GM10248 (cell line): ENCODE measurements at places on chromosomes 4 and X.

GRCh38 chr4:82017680-82018079 lies 356.1 kb downstream of the HNRNPD start:
- DNase-seq = peak; percentile 26

DNA sequence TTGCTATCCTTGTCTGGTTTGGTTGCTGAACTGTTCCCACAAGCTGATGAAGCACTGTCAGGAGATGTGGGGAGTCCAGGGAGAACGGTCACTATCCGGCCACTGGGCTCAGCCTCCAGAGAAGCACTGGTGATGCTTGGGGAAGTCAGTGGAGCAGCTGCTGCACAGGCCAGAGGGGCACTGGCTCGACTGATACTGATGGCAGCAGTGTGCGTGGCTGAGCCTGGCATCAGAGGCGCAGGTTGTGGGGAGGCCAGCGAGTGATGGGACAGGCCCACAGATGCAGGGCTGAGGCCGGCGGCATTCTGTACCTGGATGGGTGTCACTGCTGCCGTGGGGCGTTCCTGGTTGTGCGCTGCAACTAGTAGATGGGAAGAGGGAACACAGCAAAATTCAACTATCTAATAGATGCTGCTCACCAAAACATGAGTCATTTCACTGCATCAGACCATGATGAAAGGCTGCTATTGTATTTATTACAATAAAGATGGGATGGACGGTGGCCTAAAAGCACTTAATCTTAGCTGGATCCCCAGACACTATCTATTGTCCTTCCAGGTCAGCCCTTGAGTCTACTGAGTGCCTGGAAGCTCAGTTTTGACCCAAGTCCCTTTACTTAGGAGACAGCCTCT lies 106.3 kb upstream of the CBR4 start:
- no peak for DNase-seq

GRCh38 chr4:164221631-164222030 lies 532.3 kb upstream of the SMIM31 start:
- no peak for DNase-seq

- DNase-seq = no peak
Observed at GRCh38 chr4:76022677-76023076, 620 bp downstream of the CXCL10 start.

GRCh38 chr4:47526281-47526680 lies 41.2 kb downstream of the ATP10D start:
- DNase-seq = no peak

DNA sequence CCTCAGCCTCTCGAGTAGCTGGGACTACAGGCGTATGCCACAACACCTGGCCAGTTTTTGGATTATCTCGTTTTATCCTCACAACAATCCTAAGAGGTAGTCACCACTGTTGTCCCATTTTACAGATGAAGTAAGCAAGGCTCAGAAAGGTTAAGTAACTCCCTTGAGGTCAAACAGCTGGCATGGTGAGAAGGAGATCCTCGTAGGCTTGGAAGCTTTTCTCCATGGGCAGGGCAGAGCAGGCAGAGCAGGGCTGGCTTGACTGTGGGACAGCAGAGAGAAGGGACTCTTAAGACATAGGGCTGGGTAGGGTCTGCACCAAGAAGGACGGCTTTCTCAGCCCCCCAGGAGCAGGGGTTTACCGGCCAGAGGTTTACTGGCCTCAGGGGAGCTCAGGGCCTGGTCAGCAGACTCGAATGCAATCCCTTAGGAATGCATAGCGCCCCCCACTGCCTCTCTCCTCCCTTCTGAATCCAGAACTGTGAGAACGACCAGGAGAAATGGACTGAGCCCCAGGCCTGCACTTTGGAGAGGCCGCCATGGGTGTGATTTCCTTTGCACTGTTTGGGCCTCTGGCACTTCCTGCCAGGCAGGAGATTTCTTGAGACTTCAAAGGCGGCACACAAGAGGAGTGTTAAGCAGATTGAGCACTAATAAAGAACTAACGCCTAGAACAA lies 14.0 kb upstream of the CDKN2AIP start:
- no peak for DNase-seq

- DNase-seq = peak; percentile 4
Observed at GRCh38 chrX:67555578-67556203, 11.9 kb downstream of the AR start.

GRCh38 chrX:17563515-17563914 lies 173.8 kb upstream of the SCML1 start:
- DNase-seq = no peak

DNA sequence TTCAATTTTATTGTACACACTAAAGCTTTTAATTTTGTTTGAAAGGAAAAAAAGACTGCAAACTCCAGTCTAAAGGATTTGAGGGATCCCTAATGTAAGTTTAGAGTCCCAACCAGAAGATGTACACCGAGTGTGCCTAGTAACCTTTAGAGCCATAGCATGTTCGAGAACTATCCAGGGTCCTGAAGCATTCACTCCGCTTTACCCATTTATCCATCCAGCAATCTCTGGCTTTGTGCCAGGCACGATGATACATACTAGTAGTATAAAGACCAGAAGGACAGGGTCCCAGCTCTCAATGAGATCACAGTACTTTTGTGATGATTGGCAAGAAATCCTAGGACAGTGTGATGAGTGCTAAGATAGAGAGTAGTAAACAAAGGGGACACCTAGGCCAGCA lies 168.7 kb downstream of the STK32B start:
- no peak for DNase-seq

- no peak for DNase-seq
Observed at GRCh38 chrX:31376408-31377022, 304.7 kb upstream of the FTHL17 start.

DNA sequence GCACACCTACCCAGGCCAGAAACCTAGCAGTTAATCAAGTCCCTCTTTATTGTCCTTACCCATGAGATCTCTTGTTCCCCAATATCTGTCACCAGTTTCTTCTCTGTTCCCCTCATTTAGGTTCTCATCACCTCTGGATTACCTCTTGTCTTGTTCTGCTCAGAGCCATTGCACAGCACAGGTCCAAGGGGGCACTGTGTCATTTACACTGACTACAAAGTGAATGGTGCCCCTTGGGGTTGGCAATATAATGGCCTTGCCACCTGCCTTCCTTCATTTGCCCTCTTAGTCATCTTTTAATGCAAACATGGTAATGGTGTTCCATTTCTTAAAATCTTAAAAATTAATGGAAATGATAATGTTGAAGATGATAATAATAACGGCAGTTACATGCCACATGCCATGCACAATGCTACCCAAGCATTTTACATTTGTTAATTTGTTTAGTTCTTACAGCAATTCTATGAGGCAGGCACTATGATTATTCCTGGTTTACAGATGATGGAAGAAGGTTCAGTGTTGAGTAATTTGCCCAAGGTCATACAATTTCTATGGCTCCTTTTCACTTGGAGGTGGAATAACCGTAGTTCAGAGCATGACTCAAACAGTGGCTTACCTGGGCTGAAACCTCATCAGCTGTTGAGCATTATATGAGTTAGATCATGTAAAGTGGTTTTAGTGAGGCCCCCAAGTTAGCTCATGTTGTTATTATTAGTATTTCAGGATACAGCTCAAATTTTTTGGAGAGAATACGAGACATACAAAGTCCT lies 117.9 kb downstream of the RASL11B start:
- no peak for DNase-seq

GRCh38 chr4:133355633-133356032 lies 206.5 kb downstream of the PCDH10 start:
- no peak for DNase-seq

DNA sequence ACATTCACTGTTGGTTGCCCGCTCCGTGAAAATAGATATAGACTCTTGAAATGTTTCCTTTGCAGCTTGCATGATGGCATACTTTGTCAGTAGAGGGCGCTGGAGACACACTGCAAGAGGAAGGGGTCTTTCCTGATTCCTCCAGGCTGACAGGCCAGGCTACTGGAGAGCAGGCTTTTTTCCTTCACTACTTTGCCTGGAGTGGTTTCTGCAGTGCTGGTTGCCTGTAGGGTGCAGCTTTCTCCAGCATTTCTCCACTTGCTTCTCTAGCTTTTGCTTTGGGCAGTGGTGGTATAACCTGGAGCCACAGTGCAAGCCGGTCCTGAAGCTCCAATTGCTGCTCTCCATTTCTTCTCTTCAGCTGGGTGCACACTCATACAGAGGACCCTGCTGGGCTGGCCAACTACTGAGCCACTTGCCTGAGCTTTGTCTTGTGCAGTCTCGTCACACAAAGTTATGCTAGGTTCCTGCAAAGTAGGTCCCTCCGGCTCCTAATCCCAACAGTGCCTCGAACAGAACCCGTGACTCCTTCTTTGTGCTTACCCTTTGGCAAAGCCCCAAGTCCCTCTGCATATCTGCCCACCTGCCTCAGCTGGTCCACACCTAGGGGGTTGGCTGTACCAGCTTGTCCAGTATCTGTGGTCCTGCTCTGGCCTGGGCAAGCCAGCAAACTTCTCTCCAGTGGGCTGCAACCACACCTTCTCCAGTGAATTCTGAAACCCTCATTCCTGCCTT lies 46.3 kb downstream of the RASSF6 start:
- peak; percentile 45 for DNase-seq

DNA sequence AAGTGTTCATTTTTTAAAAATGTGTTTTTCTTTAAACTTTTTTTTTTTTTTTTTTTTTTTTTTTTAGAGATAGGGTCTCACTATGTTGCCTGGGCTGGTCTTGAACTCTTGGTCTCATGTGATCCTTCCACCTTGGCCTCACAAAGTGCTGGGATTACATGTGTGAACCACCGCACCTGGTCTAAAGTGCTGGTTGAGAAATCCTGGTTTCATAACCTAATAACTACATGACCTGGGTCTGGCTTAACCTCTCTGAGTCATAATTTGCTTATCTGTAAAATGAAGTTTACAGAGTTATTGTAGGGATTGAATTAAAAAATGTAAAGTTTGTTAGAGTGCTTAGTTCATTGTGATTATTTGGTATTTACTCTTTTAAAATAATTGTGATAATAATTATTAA lies 5.2 kb downstream of the HSD17B13 start:
- DNase-seq = no peak

- no peak for DNase-seq
Observed at GRCh38 chr4:79663141-79663540, 255.1 kb upstream of the GK2 start.

- no peak for DNase-seq
Observed at GRCh38 chrX:85140964-85141363, 102.6 kb downstream of the SATL1 start.

- no peak for DNase-seq
Observed at GRCh38 chrX:53354669-53355068, 67.8 kb downstream of the SMC1A start.

DNA sequence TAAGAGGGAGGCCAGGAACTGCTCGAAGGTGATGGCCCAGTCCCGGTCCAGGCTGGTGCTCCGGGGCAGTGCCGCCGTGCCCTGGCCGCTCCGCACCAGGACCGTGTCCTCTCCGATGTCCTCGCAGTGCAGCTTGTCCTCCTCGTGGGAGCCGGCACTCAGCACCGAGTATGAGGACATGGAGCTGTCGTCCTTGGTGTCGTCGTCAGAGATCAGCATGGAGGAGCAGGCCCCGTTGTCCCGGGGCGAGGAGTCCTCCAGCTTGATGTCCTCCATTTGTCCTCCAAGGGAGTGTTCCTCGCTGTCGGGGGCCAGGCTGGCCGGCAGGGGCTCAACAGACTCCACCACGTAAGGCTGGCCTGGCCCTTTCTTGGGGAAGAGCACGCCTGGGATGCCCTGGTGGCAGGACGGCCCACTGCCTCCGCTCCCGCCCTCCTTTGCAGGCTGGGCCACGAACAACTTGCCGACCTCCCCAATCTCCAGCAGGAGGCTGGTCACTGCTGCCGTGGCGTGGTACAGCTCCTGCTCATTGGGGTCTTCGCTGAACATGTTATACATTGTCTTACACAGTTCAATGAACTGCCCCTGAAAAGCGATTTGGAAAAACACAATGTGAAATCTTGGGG lies 53.7 kb upstream of the UCP1 start:
- no peak for DNase-seq

GRCh38 chr4:37241647-37242046 lies 2.9 kb upstream of the NWD2 start:
- DNase-seq = no peak

GRCh38 chr4:2642968-2643367 lies 106.5 kb downstream of the FAM193A start:
- no peak for DNase-seq

GRCh38 chr4:76955182-76955581 lies 5.6 kb downstream of the SEPTIN11 start:
- no peak for DNase-seq

DNA sequence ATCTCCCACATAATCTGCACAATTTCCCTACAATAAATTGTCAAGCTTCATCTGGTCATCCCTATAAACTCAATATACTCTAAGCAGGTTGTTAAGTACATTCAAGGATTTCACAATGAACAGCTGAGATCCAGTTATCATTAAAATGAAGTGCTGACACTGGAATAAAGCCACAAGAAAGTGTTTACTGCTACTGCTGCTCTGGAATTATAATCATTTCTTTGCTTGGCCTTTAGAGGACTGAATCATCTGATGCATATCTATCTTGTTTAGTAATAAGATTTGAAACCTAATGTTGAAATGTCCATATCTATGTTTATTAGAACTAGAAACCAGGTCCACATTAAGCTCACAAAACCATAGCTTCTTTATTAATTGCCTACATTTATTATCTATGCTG lies 338.6 kb upstream of the ZFP42 start:
- DNase-seq = no peak

DNA sequence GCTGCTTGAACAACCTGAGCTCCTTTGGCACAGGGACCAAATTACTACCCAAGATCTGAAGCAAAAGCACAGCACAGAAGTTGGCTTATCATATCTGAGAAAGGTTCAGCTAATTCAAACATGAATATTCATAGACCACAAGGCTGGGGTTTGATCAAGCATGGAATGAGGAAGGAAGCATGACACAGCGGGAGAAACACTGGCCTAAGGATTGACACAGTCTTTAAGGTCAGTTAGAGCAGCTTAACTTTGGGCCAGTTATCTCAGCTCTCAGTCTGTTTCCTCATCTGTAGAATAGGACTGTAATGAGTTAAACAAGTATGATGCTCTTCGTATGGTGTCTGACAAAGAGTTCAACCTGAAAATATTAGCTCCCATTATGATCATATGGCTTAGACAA lies 88.5 kb upstream of the CBR4 start:
- DNase-seq = no peak

DNA sequence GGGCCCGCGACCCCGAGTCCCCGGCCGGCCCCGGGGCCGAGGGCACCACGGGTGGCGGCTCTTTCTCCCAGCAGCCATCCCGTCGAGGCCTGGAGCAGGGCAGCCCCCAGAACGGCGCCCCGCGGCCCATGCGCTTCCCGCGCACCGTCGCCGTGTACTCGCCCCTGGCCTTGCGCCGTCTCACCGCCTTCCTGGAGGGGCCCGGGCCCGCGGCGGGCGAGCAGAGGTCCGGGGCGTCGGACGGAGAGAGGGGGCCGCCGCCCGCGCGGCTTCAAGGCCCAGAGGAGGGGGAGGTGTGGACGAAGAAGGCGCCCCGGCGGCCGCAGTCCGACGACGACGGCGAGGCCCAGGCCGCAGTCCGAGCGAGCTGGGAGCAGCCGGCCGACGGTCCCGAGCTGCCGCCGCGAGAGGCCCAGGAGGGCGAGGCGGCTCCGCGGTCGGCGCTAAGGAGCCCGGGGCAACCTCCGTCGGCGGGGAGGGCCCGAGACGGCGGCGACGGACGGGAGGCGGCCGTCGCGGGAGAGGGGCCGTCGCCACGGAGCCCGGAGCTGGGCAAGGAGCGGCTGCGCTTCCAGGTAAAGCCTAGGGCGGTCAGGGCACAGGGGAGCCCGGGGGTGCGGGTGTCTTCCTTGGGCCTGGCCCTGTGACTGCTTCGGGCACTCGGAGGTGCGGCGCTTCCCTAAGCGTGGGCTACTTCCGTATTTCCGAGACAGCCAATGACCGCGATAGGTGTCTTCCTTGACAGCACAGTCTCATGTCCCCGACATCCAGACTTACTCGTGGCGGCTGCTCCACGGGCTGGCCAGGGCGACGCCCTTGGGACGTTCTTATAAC lies 845 bp downstream of the ZAR1 start:
- DNase-seq = no peak

GRCh38 chr4:189291939-189292338 lies 648.7 kb upstream of the FRG1 start:
- no peak for DNase-seq
